ENCODE measurements at places on chromosomes 7 and 10. TPM values are rescaled to one million over a fixed set of nuclear protein-coding genes. Genes with fewer than 3 reads are reported as not detected.

The SAMD9L gene
- total RNA-seq: 52.7 TPM

The RTKN2 gene
- 1.4 TPM for total RNA-seq

The RARRES2 gene
- 102 TPM for total RNA-seq

DNA sequence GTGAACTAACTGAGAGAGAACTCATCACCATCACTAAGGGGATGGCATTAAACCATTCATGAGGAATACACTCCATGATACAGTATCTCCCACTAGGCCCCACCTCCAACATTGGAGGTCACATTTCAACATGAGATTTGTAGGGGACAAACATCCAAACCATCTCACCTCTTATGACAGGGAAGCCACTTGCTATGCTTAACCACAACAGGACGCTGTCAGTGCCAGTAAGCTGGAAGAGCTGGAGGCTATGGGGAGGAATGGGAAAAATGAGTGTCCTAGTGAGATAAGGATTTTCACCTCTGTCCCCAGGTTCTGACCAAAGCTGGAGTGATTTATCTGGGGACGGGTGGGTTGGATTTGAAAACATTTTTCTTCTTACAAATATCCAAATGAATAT lies 17.6 kb downstream of the PLCE1 start:
- DNase-seq: no peak

GRCh38 chr7:106865130-106866041 lies at the start of gene PIK3CG:
Gene PIK3CG, plus strand, starts transcription at chr7:106865282. Its CDS starts 2,280 bp downstream, at chr7:106867562.
- DNase-seq: no peak

DNA sequence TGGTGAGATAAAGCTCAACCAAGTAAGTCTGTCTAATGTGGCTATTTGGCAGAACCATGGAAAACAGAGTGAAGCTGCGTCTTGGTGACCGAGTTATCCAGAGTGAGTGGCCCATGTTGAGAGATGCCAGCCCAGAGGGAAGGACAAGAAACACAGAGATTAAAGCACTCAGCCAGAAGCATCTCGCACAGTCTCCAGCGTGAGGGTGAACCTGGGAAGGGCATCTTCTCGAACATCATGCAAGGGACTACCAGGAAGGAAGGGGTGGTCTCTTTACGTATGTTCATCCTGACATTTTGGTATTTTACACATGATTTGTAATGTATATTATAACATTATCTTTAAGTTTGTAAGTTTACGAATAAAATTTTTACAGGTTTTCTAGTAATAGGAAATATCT lies 146.4 kb downstream of the TCERG1L start:
- no peak for DNase-seq

- no peak for DNase-seq
Measured at GRCh38 chr7:111012799-111013675, 77.9 kb upstream of the LRRN3 start.

GRCh38 chr10:133316266-133316665 lies 7.6 kb downstream of the ZNF511 start:
- no peak for DNase-seq

- no peak for DNase-seq
Measured at GRCh38 chr7:135584362-135585353, 26.9 kb downstream of the NUP205 start.
